ENCODE measurements at places on chromosomes 7 and 10.

DNA sequence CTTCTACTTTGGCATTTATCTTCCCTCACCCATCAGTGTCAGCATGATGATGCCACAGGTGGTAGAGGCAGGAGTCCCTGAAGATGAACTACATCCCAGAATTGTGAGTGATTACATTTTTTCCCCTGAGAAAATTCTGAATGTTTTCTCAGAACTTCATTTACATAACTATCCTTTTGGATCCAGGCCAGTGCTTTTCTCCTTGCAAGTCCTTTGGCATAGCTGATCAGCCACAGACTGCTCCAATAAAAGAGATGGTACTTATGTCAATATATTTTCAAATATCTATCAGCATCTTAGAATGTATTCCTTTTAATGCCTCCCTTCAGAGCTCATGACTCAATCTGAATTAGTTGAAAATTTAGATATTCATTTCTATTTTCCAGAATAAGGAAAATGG is 135.5 kb downstream of the IQUB start:
- no peak for DNase-seq

GRCh38 chr10:35642793-35643114 is 658 bp upstream of the FZD8 start:
- DNase-seq, result no peak

DNA sequence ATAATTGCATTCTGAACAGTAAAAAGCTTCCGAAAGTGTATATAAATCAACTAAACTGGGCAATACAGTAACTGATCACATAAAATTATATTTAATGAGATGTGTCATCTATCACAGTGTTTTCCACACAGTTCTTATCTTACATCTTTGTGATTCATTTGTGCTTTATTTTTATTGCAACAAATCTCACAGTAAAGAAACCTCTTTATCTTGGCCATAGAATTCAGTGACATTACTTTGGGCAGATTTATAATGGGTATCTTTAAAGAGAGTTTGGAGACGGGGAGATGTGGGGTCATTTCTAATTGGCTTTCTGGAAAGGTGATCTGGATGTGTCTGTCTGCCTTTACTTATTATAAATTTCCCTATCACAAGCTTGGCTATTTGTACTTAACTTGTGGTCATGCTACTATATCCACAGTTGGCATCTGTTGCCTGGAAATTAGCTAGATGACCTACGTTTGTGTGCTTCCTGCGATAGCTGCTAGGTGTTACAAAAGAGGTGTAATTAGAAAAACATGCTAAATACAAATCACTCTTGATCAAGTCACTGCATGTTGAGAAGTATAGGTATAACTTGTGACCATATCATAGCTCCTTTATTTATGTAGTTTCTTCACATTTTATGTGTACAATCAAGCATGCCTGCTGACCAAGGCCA is 123.8 kb downstream of the ARID5B start:
- no peak for DNase-seq

GRCh38 chr7:23698822-23699221 is 11.2 kb upstream of the STK31 start:
- no peak for DNase-seq

DNA sequence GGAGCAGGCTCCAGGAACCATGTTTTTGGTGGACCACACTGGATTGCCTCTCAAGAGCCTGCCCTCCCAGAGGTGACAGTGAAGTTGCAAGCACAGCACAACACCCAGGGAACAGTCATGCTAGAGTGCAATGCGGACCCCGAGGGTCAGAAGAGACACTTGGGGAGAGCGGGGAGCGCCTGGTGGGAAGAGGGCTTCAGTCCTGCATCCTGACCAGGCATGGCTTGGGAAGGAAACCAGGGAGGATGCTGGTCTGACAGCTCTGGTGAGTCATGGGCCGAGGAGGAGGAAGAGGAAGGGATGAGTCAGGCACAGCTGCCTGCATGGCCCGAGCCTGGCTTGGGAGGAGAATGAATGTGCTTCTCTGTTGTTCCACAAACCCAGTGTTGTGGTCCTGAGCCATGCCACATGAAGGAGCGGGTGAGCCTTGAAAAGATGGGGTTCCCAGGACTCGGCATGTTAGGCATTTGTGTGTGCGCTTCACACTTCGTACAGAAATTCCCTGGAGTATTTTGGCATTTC is 29.5 kb upstream of the ANKRD2 start:
- no peak for DNase-seq
